ENCODE measurements at places on chromosomes 7 and 10. TPM values are rescaled to one million over a fixed set of nuclear protein-coding genes. Genes with fewer than 3 reads are reported as not detected.

Gene LEP
- total RNA-seq, result 1.1 TPM

Gene COPS6
- 44.0 TPM for total RNA-seq

Gene UPK3B
- total RNA-seq, result 0.69 TPM

Gene GIMAP1
- 1.5 TPM for total RNA-seq

Gene TMEM236
- total RNA-seq, result 0.28 TPM

Gene SFRP5
- 69.2 TPM for total RNA-seq

Gene RBP3
- total RNA-seq, result not detected

Gene HOXA3
- 0.23 TPM for total RNA-seq

- H3K36me3 ChIP-seq, result no peaks in the 10 kb centered on the region
- H3K27ac ChIP-seq, result no peak overlapping the region
- H3K27me3 ChIP-seq, result no peaks in the 10 kb centered on the region
- H3K4me3 ChIP-seq, result no peak overlapping the region
These were observed 21.8 kb upstream of the TECTB start for GRCh38 chr10:112261281-112261822.

GRCh38 chr10:131168238-131168875 is 143.2 kb downstream of the TCERG1L start:
- no peak overlapping the region for H3K27ac ChIP-seq
- no peaks in the 10 kb centered on the region for H3K27me3 ChIP-seq
- no peaks in the 10 kb centered on the region for H3K36me3 ChIP-seq
- H3K4me1 ChIP-seq, result no peaks in the 10 kb centered on the region
- H3K4me3 ChIP-seq, result no peak overlapping the region

GRCh38 chr7:40673285-40673684 is 538.5 kb downstream of the SUGCT start:
- no peaks in the 10 kb centered on the region for H3K36me3 ChIP-seq
- H3K4me3 ChIP-seq, result no peak overlapping the region
- DNase-seq, result no peak

- H3K4me1 ChIP-seq, result peaks cover 10% of the 10 kb centered on the region
- DNase-seq, result peak; percentile 68
- H3K36me3 ChIP-seq, result no peaks in the 10 kb centered on the region
- peak overlapping the region; percentile 97 for H3K4me3 ChIP-seq
These were observed 739 bp downstream of the CASP7 start for GRCh38 chr10:113680190-113681111.

DNA sequence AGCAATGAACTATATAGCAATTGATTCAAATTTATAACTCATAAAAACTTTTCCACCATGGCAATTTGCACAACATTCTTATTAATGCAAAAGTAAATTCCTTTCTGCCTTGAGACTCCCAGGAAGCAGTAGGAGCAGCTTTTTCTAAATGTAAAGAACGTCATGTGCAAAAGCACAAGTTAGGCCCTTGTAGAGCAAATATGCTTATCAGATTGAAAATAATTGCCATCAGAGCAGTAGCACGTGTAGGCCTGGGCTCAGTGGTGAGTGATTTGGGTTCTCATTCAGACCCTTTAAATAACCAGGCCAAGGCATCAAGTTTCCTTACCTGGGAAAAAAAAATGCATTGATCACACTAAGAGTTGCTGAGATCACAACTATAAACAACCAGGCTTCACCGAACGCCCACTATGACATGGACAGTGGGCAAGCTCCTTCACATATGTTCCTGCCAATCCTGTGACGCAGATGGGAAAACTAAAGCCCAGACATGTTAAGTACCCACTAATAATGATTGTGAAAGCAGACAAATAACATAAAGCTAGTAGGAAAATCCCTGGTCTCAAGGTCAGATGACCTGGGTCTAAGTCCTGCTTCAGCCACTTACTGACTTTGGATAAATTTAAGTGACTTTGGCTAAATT is 22.1 kb upstream of the SAR1A start:
- no peak overlapping the region for H3K27ac ChIP-seq
- no peaks in the 10 kb centered on the region for H3K36me3 ChIP-seq

DNA sequence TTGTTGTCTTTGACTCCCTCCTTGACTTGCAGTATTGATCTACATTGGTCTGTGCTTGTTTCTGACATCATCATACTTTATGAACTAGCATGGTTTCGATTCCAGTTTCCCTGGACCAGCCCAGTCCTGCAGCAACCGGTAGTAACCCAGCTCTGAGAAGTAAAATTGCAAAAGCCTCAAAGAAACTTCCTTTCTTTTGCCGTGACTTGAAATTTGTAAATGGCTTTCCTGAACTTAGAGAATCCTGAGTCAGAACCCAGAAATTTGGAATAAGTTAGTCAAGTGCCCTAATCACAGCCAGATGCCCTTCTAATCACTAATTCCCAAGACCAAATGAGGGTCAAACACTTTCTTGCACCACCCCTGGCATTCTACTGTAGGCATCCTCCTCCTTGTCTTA is 15.0 kb downstream of the TAS2R60 start:
- no peaks in the 10 kb centered on the region for H3K36me3 ChIP-seq
- DNase-seq, result no peak
- no peak overlapping the region for H3K4me3 ChIP-seq
- no peak overlapping the region for H3K27ac ChIP-seq
- H3K4me1 ChIP-seq, result no peaks in the 10 kb centered on the region
- no peaks in the 10 kb centered on the region for H3K27me3 ChIP-seq

DNA sequence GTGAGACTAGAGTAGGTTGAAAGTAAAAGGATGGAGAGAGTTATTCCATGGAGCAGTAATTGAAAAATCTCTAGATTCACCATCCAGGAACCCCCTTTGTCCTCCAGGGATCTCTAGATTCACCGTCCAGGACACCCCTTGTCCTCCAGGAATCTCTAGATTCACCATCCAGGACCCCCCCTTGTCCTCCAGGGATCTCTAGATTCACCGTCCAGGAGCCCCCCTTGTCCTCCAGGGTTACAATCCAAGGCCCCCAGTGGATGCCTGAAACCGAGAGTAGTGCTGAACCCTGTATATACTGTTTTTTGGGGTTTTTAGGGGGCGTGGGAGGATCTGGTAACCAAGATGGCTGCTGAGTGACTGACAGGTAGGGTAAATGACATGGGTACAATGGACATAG is 38.3 kb upstream of the PPP2R2D start:
- no peak for DNase-seq
- no peaks in the 10 kb centered on the region for H3K36me3 ChIP-seq
- H3K27me3 ChIP-seq, result no peaks in the 10 kb centered on the region
- no peak overlapping the region for H3K4me3 ChIP-seq

GRCh38 chr10:96971324-96971723 is 139.2 kb downstream of the LCOR start:
- H3K4me3 ChIP-seq, result no peak overlapping the region
- H3K4me1 ChIP-seq, result no peaks in the 10 kb centered on the region
- H3K36me3 ChIP-seq, result no peaks in the 10 kb centered on the region
- DNase-seq, result no peak

DNA sequence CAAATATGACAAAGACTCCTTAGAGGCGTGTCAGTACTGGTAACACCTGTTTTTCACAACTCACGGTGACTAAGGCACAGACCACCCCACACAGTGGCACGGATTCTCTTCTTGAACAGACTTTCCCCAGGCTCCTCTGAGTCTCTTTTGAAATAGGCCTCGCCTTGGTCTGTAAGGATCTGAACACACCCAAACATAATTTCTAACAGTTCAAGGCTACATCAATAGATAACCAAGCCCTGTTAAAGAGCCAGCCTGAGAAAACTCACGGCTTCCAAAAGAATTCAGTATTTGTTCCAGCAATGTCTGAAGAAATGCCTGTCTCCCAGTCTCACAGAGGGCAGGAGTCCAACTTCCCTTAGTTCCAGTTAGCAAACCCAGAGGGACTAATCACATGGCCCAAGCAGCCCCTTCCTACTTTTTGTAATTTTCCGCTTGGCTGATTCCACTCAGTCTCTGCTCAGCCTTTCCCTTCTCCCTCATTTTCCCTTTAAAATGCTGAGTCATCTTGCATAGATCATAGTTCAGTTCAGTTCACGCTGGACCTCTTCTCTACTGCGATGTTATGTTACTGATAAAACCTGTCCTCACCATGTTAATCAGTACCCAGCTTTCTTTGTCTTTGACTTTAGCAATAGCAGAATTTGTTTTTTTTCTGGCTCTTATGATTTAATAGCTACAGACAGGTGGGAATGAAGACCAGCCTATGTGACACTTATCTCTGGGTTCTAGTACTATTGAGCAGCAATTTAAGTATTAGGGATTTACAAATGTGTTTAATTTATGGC is 22.6 kb upstream of the AKR1C3 start:
- H3K4me1 ChIP-seq, result peaks cover 19% of the 10 kb centered on the region
- H3K4me3 ChIP-seq, result no peak overlapping the region
- no peak for DNase-seq
- H3K27ac ChIP-seq, result peak overlapping the region; percentile 44
- H3K36me3 ChIP-seq, result no peaks in the 10 kb centered on the region

- no peaks in the 10 kb centered on the region for H3K36me3 ChIP-seq
- H3K4me3 ChIP-seq, result no peak overlapping the region
- H3K4me1 ChIP-seq, result no peaks in the 10 kb centered on the region
- no peak overlapping the region for H3K27ac ChIP-seq
- no peaks in the 10 kb centered on the region for H3K27me3 ChIP-seq
These were observed 24.6 kb upstream of the AKAP9 start for GRCh38 chr7:91916051-91916440.

DNA sequence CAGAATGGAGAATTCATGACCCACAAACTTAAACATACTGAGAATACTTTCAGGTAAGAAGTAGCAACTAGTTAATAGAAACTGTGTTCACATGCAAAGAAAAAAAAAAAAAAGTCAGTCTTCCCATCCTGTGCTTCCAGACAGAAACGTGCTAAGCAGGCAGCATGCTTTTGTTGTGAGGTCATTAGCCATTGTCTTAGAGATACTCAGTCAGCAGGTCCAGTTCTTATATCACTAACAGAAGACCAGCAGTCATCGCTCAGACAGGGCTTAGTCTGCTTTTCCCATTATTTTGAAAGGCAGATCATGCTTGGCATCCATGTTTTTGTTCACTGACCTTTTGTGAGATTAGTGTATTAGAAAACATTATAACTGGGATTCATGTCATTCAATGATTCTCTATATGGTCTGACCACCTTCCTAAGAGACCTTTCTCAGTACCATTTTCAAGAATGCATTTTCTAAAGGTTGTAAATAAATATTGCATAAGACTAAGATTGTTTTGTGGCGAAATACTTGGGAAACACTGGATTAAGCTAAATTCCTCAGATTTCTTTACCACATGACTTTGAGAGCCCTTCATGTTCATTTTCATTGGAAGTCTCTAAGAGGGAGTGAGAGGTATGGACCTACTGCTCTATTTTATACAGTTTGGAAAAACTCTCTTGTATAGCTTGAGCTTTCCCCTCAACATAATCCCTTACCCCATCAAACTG is 45.0 kb upstream of the AGBL3 start:
- peaks cover 26% of the 10 kb centered on the region for H3K4me1 ChIP-seq
- no peak overlapping the region for H3K4me3 ChIP-seq
- no peak for DNase-seq
- H3K27me3 ChIP-seq, result no peaks in the 10 kb centered on the region
- peak overlapping the region; percentile 20 for H3K27ac ChIP-seq

GRCh38 chr10:78290131-78290750 is 256.6 kb downstream of the RPS24 start:
- DNase-seq, result no peak
- H3K4me1 ChIP-seq, result no peaks in the 10 kb centered on the region
- no peak overlapping the region for H3K27ac ChIP-seq
- H3K4me3 ChIP-seq, result no peak overlapping the region

GRCh38 chr10:102596506-102596971 is 47.7 kb upstream of the TRIM8 start:
- H3K27me3 ChIP-seq, result no peaks in the 10 kb centered on the region
- no peak overlapping the region for H3K4me3 ChIP-seq
- H3K36me3 ChIP-seq, result peaks cover 4% of the 10 kb centered on the region
- no peaks in the 10 kb centered on the region for H3K4me1 ChIP-seq
- peak; percentile 48 for DNase-seq
- no peak overlapping the region for H3K27ac ChIP-seq

- DNase-seq, result no peak
- H3K27me3 ChIP-seq, result no peaks in the 10 kb centered on the region
- H3K27ac ChIP-seq, result no peak overlapping the region
- H3K4me3 ChIP-seq, result no peak overlapping the region
These were observed 13.7 kb downstream of the AHCYL2 start for GRCh38 chr7:129238546-129238945.

DNA sequence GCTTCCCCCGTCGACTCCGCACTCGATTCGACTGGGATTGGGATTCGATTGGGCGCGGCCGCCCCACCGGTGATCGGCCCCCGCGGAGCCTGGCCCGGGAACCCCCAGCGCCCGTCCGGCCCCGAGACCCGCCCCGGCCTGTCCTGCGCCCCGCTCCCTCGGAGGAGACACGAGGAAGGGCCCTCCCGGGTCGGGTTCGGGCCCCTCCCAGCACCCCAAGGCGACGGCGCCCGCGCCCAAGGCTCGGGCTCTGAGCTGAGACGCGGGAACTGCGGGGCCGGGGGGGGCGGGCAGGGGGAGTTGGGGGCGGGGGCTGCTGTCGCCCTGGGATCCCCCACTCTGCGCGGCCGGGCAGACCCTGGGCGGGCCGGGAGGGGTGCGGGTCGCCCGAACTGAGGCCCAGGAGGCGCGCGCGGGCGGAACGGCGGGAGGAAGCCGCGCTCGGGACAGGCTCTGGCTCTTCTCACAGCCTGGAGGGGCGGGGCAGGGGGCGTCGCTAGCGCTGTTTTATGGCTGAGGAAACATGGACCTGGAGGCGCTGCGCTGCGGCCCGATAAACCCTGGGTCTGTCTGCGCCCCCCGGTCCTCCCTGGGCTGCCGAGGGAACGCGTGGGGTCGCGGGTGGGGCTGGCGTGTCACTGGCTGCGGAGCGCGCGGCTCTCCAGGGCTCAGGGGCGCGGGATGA is 1.7 kb upstream of the NKX6-2 start:
- H3K27me3 ChIP-seq, result peaks cover 30% of the 10 kb centered on the region
- no peak overlapping the region for H3K4me3 ChIP-seq
